BE2C (cell line): ENCODE measurements at places on chromosomes 5 and 9.

- DNase-seq, result no peak
Observed at GRCh38 chr5:464843-465590, 22.0 kb downstream of the EXOC3 start.

GRCh38 chr5:118007262-118007661 lies 981.1 kb downstream of the DTWD2 start:
- DNase-seq, result no peak

GRCh38 chr9:86097510-86098224 lies 1.7 kb downstream of the GOLM1 start:
- no peak for DNase-seq

DNA sequence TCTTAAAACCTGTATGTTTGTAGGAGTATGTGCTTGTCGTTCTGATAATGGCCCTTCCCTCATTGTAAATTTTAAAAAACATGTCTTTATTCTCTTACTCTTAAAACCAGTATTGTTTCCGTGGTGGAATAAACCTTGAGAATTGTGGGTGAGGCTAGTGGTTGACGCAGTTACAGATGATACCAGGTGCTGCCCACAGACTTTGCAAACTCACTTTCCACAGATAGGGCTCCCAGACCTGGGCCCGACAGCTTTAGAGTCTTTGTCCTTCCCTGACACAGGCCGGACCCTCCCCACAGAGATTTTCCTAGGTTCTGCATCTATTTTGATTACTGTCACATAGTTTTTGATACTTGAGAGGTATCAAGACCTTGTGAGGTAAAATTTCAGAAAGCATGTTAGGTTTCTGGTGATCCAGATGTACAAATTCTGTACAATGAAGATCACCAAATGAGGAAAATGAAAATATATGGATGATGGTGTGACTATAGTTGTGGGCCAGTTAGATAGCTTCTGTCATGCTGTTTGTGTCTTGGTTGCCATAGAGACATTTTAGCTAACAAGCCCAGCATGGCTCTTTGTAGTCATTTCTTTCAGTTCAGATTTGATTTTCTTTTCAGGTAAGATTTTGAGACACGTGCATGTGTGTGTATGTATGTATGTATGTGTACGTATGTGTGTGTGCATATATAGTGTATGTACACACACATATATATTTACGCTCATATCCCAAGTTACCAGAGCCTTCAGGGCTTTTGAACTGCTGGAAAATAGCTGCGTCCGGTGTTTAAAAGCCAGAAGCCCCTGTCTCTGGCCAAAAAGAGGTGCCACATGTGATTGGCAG lies 33.8 kb downstream of the DMRT1 start:
- no peak for DNase-seq

GRCh38 chr5:38443390-38443789 lies 113.1 kb downstream of the LIFR start:
- DNase-seq, result no peak

DNA sequence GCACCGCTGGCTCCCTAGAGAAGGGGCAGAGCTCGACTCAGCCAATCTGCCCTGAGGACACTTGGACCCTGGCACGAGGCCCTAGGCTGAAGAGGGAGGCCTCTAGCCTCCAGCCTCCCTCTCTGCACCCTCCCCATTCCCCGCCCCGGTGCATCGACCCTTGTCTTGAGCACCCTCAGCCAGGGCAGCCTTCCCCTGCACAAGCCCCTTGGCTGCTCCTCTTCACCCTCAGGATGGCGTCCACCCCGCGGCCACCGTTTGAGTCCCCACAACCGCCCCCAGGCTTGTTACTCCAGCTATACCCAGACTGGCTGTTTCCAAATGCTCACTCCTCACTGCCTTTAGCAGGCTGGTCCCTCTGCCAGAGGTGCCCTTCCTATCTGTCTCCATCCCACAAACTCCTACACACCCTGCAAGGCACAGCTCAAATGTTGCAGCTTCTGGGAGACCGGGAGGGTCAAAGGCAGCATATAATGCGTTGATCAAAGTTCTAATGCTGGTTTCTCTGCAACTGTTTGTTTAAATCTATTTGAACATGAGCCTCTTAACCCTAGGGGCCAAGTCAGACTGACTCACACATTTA lies 6.5 kb upstream of the FAM163B start:
- DNase-seq, result no peak

DNA sequence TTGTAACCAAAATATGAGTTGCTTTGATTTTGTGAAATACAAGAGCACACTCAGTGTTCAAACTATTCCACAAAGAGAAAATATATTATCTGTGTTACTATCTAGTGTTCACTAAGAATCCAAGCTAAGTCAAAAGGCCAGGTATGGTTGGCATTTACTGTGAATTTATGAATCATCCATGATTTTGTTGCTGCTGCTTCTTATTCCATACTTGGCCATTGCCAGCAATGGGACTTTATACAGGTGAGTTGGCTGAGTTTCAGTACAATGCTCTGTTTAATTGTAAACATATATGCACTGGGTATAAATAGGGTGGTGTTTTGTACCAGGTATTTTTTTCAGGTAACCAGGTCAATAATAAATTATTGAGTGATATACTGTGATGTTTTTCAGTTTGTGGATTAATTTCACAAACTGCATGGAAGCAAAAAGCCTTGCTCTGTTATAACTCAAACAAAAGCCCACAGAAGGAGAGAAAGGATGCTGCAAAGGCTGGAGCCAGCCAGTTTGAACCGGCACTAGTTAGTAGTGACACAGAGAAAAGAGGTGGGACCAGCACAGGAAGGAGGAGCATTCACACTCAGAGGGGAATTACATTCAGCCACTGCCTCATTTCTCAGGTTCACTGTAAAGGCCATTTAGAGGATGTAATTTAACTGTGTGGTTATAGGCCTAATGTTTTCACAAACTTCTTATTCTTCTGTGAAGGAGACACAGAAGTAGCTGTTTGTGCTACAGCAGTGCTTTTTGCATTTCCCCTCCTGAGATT lies 381.8 kb downstream of the ADGRV1 start:
- DNase-seq, result peak; percentile 57

DNA sequence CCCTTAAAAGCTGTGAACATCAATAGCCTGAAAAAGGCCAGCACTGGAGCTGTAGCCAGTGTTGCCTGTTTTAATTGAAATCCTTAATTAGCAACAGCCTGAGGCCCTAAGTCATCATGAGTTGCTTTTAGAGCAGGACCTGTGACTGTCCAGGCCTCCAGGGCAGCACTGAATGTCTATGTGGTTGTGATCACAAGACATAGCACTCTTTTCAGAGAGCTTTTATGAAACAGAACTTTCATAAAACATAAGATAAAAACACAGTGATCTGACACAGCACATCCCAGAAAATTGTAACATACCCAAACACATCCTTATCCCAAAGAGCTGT lies 85.5 kb upstream of the MYO10 start:
- DNase-seq, result no peak

DNA sequence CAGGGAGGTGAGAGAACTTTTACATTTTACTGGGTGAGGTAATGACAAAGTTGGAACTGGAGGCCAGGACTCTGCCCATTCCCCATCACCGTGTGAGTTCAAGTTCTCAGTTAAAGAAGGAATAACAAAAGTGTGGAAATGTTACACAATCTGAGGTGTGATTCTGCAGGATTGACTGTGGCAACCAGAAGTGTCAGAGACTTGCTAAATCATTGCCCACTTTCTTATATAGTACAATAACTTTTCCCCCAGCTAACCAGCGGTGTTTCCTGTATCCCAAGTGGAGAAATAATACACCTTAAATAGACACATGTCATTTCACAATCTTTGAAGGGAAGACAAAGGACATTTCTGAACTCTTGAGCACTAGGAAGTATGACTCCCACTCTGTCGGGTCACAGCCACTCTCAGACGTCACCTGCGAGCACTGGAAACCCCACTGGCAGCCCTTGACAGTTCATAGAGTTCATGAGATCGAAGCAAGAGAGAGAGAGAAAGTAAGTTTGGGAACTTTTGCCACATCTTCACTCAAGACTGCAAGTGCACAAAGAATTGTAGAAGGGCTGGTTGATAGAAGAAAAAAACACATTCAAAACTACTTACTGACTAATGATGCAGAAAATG lies 28.4 kb downstream of the PAX5 start:
- DNase-seq, result no peak

- DNase-seq, result no peak
Observed at GRCh38 chr9:129596541-129597331, 24.2 kb downstream of the C9orf50 start.

DNA sequence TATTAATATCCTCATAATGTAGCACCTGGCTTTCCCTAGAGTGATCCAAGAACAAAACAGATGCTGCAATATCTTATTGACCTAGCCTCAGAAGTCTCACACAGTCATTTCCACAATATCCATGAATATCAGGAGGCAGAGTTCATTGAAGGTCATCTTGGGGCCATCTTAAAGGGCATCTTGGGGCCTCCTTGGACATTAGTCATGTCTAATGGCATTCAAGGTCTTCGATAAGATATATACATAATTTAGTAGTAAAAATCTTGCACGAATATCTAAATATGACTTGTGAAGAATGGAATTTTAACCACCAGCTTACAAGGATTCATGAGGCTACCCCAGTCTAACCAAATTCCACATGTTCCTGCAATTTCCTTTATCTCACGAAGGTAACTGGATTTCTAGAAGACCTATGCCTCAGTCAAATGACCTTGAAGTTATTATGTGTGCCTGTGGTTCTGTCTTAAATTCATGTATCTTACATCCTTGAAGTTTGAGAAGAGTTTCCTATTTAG lies 163.6 kb upstream of the SPEF2 start:
- no peak for DNase-seq

- DNase-seq, result no peak
Observed at GRCh38 chr9:129437626-129438323, 183.1 kb downstream of the C9orf50 start.

DNA sequence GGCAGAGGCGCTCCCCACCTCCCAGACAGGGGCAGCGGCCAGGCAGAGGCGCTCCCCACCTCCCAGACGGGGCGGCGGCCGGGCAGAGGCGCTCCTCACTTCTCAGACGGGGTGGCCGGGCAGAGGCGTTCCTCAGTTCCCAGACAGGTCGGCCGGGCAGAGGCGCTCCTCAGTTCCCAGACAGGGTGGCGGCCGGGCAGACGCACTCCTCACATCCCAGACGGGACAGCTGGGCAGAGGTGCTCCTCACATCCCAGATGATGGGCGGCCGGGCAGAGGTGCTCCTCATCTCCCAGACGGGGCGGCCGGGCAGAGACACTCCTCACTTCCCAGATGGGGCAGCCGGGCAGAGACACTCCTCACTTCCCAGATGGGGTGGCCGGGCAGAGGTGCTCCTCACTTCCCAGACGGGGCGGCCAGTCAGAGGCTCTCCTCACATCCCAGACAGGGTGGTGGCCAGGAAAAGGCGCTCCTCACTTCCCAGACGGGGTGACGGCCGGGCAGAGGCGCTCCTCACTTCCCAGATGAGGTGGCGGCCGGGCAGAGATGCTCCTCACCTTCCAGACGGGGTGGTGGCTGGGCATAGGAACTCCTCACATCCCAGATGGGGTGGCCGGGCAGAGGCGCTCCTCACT lies 75.1 kb downstream of the CARTPT start:
- no peak for DNase-seq

GRCh38 chr9:89359751-89360261 lies 41.5 kb downstream of the SECISBP2 start:
- peak; percentile 76 for DNase-seq

DNA sequence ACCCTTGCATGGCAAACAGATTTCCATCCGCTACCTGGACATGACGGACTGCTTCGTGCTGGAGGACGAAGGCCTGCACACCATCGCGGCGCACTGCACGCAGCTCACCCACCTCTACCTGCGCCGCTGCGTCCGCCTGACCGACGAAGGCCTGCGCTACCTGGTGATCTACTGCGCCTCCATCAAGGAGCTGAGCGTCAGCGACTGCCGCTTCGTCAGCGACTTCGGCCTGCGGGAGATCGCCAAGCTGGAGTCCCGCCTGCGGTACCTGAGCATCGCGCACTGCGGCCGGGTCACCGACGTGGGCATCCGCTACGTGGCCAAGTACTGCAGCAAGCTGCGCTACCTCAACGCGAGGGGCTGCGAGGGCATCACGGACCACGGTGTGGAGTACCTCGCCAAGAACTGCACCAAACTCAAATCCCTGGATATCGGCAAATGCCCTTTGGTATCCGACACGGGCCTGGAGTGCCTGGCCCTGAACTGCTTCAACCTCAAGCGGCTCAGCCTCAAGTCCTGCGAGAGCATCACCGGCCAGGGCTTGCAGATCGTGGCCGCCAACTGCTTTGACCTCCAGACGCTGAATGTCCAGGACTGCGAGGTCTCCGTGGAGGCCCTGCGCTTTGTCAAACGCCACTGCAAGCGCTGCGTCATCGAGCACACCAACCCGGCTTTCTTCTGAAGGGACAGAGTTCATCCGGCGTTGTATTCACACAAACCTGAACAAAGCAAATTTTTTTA lies 242.9 kb downstream of the MARCHF11 start:
- DNase-seq, result no peak

DNA sequence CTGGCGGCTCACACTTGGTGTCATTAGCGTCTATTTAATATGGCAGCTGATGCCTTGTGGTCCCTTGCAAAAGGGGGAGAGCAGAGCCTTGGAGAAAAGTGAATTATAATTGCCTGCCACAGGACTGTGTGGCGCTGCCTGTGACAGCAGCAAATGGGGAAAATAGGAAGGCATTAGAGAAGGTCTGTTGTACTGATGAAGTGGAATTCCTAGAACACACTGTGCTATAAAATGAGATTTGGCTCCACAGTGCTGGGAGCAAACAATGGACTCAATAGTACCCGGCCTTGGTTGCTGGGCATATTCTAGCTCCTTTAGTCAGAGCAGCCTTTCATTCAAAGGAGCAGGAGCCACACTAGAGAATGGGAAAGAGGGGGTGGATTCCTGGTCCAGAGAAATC lies 21.3 kb downstream of the SEMA6A start:
- DNase-seq, result no peak

GRCh38 chr5:16546732-16547131 lies 70.1 kb downstream of the RETREG1 start:
- no peak for DNase-seq
